NCI-H2171 treated with DMSO at 0.1 percent for 48 hours (cell line): ENCODE measurements at places on chromosomes 2 and 18.

DNA sequence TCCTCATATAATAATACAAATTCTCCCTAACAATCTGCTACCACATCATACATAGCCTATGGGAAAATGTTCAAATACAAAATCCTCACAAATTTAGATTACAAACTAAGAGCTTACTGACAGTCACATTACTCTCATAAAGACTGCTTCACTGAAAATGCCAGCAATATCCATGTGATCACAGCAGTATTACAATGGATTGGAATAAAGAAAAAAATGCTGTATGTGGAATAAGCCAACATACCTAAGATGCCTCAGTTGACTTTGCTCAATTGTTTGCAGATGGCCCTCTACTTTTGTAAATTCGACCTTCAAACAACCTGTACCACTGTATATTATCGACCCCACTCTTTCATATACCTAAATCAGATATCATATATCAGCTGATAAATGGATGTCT, 88.7 kb downstream of the DYM start:
- DNase-seq: no peak

GRCh38 chr2:134949981-134950708, 31.5 kb downstream of the CCNT2 start:
- no peak for DNase-seq

DNA sequence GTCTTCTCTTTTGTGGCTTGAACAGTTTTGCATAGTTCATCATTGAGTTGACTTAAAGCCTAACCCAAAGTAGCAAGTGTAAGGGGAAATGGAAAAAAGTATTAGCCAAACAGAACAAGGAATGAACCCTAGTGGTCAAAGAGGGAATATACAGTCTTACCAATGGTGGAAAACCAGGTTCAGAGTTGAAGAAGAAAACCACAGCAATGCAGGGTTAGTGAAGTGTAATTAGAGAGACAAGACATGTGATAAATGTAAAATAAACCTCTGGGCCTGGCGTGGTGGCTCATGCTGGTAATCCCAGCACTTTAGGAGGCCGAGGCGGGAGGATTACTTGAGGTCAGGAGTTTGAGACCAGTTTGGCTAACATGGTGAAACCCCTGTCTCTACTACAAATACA, 2.4 kb downstream of the TTN start:
- DNase-seq: peak; percentile 6

DNA sequence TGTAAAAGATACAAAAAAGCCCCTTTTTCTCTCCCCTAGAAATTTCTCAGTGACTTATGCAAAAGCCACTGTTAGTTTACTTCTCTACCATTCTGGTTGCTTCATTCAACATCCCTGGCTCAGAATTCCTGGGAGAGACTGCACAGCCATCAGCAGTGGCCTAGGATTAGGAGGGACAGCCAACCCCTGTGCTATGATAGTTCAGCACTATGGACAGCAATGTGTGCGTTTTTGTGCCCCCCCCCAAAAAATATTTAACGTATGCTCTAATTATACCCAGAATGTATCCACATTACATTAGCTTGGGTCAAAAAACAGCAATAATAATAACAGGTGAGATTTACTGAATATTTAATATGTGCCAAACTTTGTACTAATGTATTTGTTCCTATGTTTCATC, 29.0 kb downstream of the OSR1 start:
- no peak for DNase-seq

DNA sequence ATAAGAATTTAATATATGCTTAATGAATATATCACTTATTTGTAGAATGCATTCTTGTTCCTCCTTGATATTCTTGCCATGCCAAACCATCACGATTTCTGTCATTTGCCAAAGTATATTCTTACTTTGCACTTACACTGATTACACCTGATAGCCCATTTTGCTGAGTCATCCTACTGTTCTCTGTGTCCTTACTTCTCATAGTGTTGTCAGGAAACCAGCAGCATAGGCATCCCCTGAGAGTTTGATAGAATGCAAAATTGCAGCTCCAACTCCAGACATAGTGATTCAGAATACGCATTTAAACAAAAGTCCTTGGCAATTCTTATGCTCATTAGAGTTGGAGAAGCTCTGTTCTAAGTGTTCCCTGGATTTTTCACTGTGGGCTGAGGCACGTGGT, 687.1 kb downstream of the DPP10 start:
- no peak for DNase-seq

- DNase-seq: no peak
These were observed 175.9 kb downstream of the DYSF start for GRCh38 chr2:71629273-71629672.

GRCh38 chr2:152618193-152618564, 99.1 kb downstream of the PRPF40A start:
- DNase-seq: no peak

GRCh38 chr2:175612280-175612679, 389.8 kb downstream of the LNPK start:
- no peak for DNase-seq

DNA sequence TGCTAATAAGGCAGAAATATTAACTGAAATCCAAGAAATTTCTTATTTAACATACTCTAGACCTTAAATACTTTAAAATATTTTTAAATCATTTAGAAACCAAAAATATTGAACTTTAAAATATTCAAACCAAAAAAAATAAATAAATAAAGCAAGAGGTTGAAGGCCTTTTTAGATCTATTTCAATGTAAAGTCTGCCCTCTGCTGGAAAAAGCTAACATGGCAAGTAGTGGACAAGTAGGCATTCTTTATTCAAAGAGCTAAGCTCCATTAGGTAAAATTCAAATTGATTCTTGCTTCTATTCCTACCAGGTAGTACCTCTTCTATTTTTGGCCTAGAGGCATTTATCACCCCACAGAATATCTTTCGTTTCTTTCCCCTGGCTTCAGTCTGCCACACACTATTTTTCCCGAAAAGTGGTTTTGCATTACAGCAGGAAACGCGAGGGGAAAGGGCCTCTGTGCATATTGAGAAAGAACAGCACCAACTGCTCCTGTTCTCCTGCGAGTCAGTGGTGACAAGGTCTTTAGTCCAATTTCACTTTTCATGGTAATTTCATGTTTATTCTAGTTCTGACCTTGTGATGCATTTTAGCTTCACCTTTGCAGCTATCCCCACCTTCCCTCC, 20.4 kb downstream of the IFIH1 start:
- DNase-seq: peak; percentile 72

GRCh38 chr18:48801728-48802542, 148.8 kb downstream of the SMAD7 start:
- DNase-seq: no peak

GRCh38 chr18:38644875-38645641, 1079.5 kb upstream of the CELF4 start:
- DNase-seq: no peak

GRCh38 chr2:176814274-176814673, 398.3 kb upstream of the HNRNPA3 start:
- no peak for DNase-seq

DNA sequence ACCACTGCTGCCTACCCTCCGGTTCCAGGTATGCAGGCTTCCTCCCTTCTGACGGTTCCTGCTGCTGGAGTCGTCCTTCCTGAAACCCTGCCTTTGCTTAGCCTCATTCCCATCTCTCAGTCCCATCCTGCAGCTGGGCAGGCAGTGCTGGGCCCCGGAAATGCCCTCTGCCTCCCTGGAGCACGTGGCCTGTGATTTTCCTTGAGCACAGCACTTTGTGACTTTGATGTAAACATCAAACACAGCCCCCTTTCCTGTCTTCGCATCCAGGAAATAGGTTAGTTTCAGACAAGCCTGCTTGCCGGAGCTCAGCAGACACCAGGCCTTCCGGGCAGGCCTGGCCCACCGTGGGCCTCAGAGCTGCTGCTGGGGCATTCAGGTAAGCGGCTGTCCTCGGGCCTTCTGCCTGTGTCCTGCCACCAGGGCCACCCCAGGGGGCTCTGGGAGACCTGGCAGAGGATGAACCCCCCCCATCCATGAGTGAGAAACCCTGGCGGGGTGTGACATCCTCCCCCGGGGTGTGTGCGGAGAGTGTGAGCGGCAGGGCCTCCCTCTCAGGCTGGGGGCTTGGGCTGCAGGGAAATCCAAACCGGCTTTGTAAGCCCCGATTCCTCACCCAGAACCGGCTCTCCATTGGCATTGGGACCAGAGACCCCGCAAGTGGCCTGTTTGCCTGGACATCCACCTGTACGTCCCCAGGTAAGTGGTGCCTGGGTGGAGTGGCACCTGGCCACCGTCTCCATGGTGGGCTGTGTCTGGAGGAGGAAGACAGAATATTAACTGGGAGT, at the start of gene ZAP70:
Gene ZAP70, plus strand, starts transcription at position 281 of the 788 bp plus-strand sequence. CDS start 10,461 bp downstream, outside the sequence.
- no peak for DNase-seq

DNA sequence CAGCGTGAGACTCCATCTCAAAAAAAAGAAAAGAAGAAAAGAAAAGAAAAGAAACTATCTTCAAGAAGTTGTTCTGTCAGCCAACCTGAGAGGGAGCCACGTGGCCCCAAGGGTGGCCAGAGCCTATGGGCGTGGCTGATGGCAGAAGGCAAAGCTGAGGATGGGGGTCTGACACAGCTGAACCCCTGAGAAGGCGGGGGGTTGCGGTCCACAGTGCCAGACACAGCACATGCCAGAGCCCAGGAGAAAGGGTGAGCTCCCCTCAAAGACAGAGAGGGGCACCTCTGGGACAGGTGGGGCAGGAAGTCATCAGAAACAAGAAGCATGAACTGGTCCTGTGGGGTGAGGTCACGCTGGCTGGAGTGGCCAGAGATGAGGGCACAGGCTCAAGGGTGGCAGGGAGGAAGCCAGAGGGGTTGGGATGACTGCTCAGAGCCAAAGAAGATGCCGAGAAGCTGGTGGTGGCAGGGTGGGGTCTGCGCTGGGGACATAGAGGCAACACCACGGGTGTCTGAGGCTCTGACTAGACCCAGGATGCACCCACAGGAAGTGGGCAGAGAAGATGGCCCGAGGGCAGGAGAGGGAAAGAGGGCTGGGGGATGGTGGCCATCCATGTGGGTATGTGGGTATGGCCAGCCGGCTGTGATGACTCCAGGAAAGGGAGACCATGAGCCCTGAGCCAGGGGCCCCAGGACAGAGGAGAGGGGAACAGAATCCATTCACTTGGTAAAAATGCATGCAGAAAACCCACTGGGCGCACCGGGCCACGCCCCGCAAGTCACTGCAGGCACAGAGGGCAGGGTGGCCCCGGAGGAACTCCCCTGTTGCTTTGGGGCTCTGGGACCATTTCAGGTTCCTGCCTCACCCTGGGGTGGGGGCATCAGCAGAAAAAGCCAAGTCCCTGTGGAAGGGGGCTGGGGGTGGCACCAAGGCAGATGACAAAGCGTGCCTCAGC, 8.4 kb downstream of the KIF1A start:
- DNase-seq: no peak

DNA sequence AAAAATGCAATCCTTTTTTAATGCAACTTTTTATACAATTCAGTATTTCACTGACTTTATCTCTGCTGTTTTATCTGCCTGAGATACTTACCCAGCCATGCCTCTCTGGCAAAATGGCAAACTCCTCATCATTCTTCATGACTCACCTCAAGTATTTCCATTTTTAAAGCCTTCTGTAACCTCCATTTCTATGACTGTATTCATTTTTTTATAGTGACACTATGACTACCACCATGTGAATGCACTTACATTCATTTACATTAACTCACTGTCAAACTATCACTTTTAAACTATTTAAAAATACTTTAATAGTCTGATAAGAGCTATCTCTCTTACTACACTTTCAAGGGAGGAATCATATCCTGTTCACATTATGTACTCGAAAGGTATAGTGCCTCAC, 99.4 kb upstream of the SCN7A start:
- no peak for DNase-seq
